ENCODE measurements at places on chromosomes 1 and 21.

GRCh38 chr1:119510046-119510445 is 3.0 kb downstream of the HSD3B1 start:
- no peak for DNase-seq

DNA sequence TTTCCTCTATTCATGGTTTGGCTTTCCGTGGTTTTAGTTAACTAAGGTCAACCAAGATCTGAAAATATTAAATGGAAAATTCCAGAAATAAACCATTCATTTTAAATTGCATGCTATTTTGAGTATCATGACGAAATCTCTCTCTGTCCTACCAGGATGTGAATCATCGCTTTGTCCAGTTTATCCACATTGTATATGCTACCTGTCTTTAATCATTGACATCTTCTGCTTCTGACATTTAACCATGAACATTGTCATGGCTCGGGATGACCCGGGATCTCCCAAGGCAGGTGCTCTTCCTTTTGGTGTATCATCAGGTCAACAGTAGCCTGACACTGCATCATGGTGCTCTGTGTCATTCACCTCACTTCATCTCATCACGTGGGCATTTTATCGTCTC is 125.5 kb upstream of the HNRNPU start:
- DNase-seq: peak; percentile 49

DNA sequence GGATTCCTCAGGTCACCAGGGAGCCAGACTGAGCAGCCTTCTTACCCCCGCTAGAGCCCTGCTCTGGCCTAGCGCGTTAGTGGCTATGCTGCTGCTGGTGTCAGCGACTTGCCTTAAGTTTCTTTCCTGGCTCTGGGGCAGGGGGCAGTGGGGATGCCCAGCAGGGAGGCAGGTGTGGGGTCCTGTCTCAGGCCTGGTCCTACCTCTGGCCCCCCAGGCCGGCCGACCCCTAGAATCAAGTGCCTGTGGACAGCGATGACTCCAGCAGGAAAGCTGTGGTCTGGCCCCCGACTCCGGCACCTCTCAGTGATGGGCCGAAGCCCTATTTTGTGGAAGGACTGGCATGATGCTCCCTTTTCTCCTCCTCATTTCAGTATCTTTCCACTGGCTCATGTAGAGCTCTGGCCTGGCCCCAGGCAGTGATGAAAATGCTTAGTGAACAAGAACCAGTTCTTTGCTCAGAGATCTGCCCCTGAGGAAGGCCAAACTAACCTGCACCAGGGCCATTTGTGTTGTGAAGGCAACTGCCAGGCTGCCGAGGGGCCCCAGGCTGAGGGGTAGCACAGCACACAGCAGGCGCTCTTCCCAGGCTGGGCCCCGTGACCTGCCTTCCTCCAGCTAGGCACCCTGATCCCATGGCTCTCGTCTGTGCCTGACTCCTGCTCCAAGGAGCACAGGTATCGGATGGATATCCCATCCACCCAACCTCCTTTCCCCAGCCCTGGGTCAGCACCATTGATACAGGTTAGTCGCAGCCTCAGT is 23.7 kb downstream of the MRPL37 start:
- DNase-seq: no peak

DNA sequence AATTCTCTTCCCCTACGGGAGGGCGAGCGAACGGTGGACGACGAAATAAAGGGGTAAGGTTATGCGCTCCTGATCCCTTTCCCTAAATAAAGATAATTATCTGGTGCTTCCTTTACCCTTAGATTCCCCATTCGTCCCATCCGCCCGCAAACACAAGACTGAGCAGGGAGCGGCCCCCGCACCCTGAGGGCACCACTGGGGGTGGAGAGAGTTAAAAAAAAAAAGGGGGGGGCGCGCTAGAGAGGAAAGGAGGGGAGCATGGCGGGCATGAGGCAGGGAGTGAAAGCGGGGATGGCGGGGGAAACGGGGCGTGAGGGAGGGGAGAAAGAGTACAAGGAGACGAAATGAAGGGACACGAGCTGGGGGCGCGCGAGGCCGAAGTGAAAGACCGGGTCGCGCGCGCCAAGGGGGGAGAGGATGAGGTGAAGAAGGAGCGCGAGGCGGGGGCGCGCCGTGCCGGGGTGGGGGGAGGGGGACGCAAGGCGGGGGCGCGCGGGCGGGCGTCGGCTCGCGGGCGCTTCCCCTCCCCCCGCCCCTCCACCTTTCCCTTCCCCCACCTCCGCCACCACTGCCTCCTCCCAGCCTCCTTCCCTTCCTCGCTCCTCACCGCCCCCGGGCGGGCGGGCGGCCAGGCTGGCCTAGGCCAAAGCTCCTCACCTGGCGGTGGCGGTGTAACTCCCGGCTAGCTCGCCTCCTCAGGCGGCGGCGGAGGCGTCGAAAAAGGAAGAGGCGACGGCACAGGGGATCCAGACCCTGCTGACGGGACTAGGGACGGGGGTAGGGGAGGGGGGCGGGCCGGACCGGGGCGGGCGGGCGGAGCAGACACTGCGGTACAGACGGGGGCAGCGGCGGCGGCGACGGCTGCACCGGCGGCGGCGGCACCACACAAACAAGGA is 448 bp downstream of the GATAD2B start:
- DNase-seq: peak; percentile 37

GRCh38 chr1:38039331-38040088 is 7.1 kb downstream of the POU3F1 start:
- DNase-seq: no peak

- DNase-seq: peak; percentile 81
These were observed 12.6 kb downstream of the PKP1 start for GRCh38 chr1:201295861-201296260.

DNA sequence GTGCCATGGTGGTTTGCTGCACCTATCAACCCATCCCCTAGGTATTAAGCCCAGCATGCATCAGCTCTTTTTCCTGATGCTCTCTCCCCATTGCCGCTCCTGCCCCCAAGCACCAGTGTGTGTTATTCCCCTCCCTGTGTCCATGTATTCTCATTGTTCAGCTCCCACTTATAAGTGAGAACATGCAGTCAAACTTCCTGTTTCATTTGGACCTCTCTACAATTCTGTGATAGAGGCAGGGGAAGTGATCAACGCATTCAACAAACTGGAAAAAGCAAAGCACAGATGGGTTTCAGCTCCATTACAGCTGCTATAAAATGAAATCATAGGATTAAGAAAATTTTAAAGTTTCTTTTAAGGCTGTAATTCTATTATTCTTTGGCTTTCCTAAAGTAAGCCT is 23.3 kb upstream of the CD55 start:
- no peak for DNase-seq

DNA sequence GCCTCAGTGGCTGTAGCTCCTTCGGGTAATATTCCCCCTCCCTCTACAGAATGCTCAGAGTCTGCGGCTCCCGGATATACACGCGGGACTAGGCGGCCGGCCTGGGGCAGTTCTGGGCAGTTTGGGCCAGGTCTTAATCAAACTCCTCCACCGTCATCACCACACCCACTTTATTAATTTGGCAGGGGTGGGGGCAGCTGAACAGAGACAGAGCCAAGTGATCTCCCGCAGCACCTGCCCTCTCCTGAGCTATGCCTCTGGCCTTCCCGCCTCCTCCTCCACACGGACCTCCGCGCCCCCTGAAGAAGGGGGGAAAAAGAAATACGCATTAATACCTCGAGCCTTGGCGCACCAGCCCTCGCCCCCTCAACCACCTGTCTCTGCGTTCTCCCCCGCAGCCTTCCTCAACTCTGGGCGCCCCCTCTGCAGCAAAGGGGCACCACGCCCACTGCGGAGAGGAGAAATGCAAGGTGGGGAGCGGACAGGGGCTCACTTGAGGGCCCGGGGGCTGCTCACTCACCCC is 42.6 kb downstream of the CD34 start:
- DNase-seq: peak; percentile 48

- no peak for DNase-seq
These were observed 2.1 kb downstream of the FHAD1 start for GRCh38 chr1:15249081-15249480.

GRCh38 chr1:60890664-60891063 is 191.7 kb upstream of the NFIA start:
- no peak for DNase-seq
